Nephron progenitor cell (in vitro differentiated cells): ENCODE measurements at places on chromosomes 3 and 15.
A peak's percentile ranks its signal among the peaks of the same experiment; 100 is the strongest.

- no peak for DNase-seq
Observed at GRCh38 chr3:105865867-105866350, 2.9 kb downstream of the CBLB start.

- no peak for DNase-seq
Observed at GRCh38 chr3:152047465-152047864, 174.0 kb downstream of the SUCNR1 start.

DNA sequence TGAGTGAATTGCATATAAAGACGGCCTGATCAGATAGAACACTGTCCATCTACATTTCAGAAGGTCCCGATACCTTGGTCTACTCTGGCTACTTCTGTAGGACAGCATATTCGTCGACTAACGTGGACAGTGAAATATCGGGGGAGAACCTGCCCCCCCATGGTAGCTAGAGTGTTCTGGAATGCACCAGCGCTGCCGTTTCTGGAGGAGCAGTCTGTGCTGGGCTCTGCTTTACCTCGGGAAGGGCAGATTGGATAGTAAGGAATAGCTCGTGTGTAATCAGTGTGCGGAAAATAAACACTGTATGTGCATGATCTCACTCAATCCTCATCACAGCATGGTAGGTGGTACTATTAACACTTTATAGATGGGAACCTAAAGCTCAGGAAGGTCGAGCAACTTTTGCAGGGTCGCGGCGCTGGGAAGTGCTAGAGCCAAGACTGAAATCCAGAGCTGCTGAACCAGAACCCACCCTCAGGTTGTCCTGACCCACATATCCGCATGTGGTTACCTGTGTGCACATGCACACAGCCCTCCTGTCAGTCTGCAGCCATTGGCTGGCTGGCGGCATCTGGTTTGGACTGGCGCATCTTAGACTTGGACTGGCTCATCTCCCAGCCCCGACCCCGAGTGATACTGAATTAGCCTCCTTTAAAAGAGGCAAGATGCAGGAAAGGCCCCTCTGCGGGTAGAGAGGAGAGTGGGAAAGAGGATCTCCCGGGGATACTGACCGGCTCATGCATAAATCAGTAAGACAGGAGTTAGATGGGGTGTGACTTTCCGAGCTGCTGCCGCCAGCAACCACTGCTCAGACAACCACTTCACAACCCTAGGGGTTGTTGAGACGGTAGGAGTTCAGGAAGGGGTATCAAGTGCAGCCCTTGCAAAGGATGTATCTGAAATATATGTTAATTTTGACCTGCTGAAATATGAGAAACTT, 155.0 kb upstream of the BHLHE40 start:
- DNase-seq = peak; percentile 37

DNA sequence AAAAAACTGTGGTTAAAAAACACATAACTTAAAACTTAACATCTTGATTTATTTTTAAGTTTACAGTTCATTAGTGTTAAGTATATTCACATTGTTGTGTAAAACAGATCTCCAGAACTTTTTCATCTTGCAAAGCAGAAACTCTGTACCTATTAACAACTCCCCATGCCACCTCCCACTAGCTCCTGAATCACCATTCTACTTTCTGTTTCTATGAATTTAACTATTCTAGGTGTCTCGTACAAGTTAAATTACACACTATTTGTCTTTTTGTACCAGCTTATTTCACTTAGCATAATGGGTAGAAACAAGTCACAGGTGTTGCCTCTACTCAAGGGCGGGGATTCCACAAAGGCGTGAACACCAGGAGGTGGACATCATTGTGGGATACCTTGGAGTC, 43.2 kb downstream of the CRTC3 start:
- no peak for DNase-seq

- no peak for DNase-seq
Observed at GRCh38 chr3:60333710-60334109, 917.5 kb downstream of the FHIT start.

DNA sequence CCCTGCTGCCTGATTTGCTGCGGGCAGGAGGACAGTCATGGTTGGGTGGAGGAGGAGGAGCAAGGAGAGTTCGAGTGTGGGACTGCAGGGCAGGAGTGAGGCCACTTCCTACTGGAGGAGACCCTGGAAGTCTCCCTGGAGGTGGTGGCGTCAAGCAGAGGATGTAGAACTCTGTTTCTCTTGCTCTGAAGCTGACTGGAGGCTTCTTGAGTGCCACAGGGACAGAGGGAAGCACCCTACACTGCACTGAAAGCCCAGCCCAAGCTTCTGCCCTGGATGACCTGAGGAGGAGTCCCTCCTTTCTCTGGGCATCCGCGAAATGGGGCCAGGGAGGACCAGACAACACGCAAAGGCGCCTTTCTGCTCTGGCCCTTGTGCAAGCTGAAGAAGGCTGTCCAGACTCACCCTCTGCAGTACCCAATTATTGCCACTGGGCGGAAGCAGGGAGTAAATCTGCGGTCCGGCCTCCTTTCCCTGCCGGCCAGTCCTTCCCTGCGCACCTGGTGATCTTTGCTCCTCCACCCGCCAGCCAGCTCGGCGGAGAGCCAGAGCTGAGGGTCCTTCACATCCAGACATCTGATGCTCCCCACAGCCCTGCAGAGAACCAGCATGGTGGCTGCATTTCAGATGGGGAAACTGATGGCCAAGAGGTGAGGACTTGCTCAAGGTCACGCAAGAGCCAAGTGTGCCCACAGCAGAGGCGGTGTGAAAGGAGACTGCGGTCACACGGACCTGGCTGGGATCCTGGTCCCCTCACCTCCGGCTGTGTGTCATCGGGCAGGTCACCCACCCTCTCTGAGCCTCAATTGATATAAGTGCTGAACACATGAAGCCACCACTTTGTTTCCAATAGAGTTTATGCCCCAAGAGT, 207.1 kb downstream of the TBC1D2B start:
- DNase-seq = peak; percentile 86

DNA sequence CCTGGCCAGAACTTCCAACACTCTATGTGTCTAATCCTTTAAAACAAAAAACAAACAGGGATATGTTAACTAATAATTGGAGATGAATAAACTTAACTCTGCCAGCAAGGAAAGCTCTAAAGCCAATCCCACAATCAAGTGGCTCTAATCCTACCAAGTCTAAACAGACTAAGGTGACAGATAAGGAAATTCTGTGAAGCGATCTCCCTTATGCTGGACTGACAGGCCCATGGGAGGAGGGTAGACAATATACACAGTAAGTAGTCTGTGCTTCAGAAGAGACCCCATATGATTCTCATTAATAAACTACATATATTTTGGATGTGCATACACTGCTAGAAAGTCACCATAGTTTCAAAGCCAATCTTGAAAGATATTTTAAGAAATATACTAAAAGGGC, 10.1 kb downstream of the VPS13C start:
- no peak for DNase-seq

DNA sequence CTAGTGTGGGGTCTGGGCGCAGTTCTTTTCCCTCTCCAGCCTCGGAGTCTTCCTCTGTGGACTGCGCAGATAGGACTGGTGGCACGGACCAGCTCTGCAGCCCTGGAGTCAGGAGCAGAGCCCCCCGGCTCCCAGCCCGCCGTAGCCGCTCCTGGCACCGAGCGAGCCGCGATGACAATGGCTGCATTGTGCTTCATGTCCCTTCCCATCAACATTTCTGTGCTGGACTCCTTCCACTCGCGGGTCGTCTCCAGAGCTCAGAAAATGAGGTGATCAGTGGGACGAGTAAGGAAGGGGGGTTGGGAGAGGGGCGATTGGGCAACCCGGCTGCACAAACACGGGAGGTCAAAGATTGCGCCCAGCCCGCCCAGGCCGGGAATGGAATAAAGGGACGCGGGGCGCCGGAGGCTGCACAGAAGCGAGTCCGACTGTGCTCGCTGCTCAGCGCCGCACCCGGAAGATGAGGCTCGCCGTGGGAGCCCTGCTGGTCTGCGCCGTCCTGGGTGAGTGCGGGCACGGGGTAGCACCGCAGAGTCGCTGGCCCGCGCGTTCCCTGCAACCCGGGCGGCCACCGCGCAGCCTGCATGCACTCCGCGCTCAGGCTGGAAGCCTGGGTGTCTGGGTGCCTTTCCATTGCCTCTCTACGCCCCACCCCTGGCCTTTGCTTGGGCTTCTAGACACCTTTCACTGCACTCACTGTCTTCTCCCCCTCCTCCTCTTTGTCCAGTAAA, at the start of gene TF:
Gene TF (plus strand): TSS at position 413 of the 731 bp plus-strand sequence. CDS start 48 bp downstream, at position 461.
- DNase-seq = no peak

DNA sequence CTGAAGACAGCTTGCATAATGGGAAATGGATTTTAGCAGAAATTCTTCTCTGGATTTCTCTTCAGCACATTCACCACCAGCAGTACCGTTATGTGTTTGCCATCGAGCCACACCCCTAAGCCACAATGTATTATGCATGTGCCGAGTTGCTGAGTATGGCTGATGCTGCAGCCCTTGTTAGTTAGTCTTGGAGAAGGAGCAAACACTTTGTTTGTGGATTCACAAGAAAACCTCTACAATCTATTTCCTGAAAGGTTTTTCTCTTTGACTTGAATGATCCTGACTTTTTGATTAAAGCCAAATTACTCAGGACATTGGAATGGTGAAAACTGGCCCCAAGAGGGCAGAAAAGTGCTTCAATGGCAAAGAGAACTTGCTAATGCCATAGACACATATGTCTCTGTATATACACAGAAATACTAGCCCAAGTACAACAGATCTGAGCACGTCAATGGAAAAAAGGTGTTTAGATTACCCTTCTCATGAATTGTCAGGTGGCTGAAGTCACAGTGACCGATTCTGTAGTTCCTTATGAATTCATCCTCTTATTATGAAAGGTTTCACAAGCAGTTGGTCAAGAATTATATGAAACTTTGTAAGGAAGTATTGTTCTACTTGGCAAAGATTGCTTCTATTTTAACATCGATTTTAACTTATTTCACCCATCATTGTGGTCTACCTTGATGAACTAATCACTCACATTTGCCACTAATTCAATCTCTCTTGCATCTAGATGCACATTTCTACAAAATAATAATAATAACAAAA, 103.0 kb downstream of the P3H2 start:
- no peak for DNase-seq

DNA sequence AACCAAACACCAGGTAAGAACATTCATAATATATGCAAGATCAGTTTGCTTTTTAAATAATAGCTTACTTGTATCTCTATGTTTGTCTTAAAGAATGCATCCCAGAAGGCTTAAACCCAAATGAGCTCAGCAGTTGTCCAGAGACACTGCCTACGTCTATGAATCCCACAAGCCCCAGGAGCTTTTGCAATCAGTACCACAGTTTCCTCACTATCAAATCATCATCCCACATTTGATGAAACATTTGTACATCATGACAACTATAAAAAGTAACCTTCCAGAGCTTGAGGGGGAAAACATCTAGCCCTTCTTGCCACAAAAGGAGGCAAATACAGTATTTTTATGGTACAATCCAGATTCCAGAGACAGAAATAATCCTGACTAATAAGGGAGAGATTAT, 63.7 kb downstream of the ATP8B4 start:
- DNase-seq = no peak

DNA sequence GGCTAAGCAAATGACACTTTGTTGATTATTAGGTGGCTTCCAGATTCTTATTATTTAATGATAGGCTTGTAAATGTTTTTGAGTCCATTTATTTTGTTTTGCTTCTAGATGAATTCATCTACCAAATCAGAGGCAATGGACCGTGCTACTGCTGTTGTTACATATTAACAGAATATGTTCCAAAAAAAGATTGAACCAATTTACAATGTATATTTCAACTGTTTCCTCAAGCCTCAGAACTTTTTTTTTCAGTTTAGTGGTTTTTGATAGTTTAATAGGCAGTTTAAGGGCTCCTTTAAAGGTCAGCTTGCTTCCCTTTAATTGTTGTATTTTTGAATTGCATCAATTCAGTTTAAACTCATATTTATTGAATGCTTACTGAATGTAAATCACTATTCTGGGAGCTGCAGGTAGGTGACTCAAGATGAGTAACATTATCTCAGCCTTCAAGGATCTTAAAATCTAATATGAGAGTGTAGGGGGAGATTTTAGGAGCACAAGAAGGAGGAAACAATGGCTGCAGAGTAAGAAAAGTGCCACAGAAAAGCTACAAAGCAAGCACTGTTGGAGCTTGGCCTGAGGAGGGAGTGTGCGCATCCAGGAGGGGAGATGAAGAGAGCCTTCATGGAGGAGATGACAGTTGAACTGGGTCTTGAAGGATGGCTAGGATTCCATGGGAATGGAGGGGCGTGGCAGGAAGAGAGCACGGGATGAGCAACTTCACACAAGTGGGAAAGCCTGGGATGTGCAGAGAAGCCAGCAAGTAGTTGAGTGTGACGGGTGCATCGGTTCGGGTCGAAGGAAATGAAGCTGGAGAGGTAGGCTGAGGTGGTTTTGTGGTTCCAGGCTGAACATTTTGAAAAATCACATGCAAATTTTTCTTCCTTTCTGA, 14.7 kb downstream of the MAP2K1 start:
- DNase-seq = no peak

- DNase-seq = no peak
Observed at GRCh38 chr3:124172816-124173215, 180.9 kb upstream of the ROPN1 start.
